ENCODE measurements at places on chromosomes 7 and 10. TPM values are rescaled to one million over a fixed set of nuclear protein-coding genes. Genes with fewer than 3 reads are reported as not detected.

DNA sequence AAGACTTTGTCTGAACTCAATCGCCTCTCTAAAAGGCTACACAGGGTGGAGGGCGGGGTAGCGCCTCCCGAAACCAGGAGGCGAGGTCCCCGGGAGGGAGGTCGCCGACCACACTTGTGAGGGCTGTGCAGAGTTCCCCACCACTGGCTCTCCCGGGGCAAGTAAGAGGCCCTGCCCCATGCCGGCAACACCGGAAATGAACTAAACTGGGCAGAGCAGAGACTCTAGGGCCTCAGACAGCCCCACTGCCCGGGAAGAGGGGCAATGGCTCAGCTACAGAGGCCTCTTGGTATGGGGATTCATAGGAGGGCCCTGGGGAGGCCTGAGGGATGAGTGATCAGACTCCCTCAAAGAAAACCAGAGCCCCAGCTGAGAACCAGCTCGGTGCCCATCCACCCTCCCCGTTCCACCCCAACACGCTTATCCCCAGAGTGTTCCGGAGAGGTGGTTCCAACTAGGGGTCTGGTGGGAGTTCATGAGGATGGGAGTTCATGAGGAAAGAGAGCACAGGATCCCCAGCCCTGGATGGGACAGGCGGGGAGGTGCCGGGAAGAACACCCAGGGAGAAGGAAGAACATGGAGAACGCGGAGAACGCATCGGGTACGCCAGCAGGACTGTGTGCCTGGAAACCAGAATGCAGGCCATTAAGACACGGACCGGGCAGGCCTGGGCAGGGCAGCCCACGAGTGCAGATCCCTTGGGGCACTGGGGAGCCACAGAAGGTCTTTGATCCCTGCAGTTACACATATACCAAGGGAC lies 89.4 kb upstream of the MYL10 start:
- DNase-seq, result no peak

DNA sequence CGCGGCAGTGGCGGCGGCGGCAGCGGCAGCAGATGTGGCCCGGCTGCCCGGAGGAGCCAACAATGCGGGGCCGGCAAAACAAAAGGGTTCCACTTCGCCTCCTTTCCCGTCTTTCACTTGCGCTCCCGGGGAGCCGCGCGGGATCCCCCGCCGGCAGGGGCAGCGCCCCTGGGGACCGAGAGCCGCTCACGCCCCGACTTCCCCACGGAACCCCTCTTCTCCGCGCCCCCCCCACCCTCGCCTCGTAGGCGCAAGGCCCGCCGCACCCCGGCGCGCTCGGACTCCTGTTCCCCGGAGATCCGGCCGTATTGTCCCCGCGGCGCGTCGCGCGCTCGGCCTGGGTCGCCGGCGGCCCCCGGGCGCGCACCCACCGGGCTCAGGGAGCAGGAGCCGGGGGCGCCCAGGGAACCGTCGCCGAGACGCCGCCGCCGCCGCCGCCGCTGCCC lies 854 bp downstream of the CTBP2 start:
- no peak for DNase-seq

DNA sequence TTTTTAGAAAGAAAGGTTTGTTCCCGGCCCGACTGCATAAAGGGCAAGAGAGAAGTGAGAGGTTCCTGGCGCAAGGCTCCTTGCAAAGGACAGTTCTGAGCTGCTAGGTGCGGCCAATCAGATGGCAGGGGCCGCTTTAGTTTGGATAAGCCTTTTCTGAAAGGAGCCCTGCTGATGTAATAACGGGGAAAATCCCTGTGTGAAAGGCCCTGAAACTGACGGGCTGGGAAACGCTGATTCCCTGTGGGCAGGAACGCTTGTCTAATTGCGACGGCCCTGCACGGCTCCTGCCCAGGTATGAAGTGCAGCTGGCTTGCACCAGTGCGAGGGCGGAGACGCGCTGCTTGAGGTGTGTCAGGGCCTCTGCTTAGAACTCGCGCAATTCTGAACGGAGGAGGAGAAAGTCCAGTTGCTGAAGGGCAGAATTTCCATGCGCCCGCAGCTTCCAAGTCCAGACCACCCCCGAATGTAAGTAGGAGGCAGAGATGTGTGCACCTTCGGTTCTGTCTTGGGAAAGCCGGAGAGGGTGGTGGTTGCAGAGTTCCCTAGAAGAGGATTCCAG lies 30.5 kb downstream of the TACC2 start:
- DNase-seq, result no peak

- DNase-seq, result no peak
Observed at GRCh38 chr7:26580711-26581110, 283.7 kb downstream of the SKAP2 start.

DNA sequence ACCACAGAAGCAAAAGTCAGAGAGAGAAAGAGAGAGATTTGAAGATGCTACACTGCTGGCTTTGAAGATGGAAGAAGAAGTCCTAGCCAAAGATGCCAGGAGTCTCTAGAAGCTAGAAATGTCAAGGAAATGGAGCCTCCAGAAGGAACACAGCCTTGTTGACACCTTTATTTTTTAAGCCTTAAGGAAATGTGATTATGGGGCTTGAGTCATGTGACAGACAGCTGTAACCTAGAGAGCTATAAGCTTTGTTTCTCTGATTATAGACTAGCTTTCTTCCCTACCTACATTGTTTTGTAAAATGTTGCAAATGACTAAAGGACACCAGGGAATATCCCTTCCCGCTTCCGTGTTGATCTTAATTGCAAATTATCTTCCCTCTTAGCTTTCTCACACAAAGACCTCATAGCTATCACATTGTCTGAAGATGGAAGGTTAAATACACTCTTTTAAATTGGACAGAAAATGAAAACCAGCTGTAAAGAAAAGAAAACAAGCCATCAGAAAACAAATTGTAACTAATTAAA lies 199.9 kb downstream of the ARHGAP12 start:
- no peak for DNase-seq

DNA sequence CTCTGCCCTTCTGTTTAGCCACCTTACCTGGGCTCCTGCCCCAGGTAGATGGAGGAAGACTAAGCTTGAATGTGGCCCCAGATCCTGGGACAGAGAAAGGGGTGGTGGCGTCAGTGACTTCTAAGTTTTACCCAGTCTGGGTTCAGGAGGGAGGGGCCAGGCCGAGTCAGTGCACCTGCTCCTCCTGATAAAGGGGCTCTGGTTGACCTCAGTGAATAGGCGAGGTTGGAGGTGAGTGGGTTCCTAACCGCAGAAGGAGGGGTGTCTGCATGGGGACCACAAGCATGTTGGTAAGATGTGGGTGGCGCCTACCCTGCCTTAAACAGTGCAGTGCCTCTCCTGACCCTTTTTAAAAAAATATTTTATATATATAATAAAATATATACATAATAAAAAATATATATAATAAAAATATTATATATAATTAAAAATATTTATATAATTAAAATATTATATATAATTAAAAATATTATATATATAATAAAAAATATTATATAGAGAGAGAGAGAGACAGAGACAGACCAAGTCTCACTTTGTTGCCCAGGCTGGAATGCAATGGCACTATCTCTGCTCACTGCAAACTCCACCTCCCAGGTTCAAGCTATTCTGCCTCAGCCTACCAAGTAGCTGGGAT lies 97.3 kb upstream of the GTF2I start:
- DNase-seq, result no peak

- no peak for DNase-seq
Observed at GRCh38 chr7:374706-375311, 84.8 kb downstream of the FOXL3 start.

GRCh38 chr7:130092598-130092997 lies 22.3 kb downstream of the KLHDC10 start:
- DNase-seq, result no peak

- no peak for DNase-seq
Observed at GRCh38 chr10:89274928-89275327, 23.4 kb upstream of the LIPA start.

DNA sequence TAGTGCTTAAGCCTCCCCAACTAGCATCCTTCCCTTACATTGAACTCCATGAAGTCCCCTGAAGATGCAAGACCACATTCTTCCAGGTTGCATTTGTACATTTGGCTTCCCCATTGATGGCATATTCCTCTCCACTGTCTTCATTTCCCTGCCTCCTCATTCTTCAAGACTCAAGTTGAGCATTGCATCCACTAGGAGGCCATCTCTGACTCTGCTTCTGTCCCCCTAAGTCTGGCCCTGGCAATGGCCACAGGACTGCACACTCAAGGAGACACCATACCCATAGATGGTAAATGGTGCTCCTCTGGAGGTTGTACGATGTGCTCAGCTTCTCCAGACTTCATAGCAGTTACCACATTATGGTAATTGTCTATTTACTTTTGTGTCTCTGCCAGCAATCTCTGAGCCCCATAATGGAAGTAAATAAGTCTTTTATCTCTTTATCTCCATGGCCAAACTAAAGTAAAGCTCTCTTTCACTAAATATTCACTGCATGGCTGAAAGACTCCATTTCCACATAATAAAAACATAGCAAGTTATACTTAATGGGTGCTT lies 112.6 kb downstream of the PTPRZ1 start:
- DNase-seq, result no peak

GRCh38 chr7:15345216-15345615 lies 216.6 kb downstream of the AGMO start:
- no peak for DNase-seq

DNA sequence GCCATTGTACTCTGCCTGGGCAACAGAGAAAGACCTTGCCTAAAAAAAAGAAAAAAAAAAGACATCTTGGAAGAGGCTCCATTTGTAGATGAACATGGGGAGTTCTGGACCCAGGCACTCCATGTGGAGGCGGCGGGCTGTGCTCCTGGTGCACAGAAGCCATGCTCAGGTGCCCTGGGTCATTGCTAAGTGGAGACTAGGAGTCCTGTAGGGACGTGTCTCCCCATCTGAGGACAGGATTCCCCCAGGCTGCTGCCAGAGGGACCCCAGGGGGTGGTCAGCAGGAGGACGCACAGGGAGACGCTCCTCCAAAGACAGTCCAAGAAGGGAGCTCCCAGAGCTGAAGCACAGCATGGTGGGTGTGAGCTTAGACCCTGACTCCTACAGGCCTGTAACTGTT lies 34.3 kb downstream of the SBDS start:
- DNase-seq, result no peak

DNA sequence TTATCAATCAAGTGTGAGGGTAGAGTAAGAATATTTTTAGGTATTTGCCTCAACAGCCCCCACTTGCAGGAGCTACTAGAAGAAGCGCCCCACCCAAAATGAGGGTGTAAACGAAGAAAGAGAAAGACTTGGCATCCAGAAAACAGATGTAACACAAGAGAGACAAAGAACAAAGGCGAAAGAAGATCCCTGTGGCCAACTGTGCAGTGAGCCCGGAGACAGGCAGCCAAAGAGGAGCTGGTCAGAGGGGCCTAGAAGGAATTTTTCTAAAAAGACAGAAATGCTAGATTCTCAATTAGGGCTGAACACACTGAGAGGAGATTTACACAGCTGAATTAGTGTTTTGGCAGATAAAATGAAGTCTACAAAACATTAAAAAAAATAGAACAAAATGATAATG lies 29.6 kb upstream of the EIF5AL1 start:
- DNase-seq, result no peak

The PARD3 gene
- 29.7 TPM for total RNA-seq

The CALHM3 gene
- not detected for total RNA-seq

The EBF3 gene
- total RNA-seq, result 2.0 TPM

The CLCN1 gene
- not detected for total RNA-seq

The CALML5 gene
- total RNA-seq, result not detected

The ZNF32 gene
- total RNA-seq, result 17.6 TPM

The TTYH3 gene
- total RNA-seq, result 223 TPM
